ENCODE measurements at places on chromosomes 7 and 10.
A peak's percentile ranks its signal among the peaks of the same experiment; 100 is the strongest.

DNA sequence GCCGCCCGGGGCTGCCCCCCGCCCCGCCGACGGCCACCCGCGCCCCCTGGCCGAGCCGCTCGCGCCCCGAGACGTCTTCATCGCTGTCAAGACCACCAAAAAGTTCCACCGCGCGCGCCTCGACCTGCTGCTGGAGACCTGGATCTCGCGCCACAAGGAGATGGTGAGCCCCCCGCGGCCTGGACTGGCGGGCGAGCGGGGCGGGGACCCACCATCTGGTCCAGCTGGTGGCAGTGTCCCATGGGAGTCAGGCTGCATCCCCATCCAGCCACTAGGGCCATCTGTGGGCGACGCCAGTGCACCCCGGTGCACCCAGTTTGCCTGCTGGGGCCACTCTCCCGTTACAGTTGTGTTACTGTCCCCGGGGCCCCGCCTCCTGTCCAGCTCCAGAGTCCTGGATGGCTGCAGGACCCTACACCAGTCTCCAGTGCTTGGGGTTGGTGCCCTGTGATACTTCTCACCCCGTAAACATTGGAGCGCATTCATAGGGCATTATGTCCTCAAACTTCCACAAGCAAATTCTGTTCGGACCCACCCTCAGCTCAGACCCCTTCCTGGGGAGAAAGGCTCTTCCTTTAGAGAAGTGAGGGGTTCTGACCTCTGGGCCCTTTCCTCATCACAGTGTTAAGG, 672 bp downstream of the LFNG start:
- no peak for DNase-seq

GRCh38 chr7:108815815-108816214, 246.1 kb downstream of the DNAJB9 start:
- DNase-seq, result no peak

DNA sequence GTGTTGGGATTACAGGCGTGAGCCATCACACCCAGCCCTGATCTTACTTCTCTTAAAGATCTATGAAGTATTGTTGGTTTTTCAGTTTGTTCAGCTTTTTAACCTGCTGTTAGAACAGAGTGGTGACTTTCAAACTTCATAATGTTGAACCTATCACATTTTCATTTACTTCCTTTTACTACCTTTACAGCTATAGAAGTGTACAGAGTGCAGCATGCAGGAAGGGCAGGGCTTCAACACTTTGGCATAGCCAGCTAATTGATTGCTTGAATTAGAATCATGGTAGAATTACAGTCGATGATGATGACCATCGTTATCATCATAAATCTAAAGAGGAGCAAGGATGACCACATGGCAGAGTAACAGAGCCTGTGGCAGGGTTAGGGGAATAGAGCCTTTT, 55.5 kb downstream of the AOAH start:
- no peak for DNase-seq

DNA sequence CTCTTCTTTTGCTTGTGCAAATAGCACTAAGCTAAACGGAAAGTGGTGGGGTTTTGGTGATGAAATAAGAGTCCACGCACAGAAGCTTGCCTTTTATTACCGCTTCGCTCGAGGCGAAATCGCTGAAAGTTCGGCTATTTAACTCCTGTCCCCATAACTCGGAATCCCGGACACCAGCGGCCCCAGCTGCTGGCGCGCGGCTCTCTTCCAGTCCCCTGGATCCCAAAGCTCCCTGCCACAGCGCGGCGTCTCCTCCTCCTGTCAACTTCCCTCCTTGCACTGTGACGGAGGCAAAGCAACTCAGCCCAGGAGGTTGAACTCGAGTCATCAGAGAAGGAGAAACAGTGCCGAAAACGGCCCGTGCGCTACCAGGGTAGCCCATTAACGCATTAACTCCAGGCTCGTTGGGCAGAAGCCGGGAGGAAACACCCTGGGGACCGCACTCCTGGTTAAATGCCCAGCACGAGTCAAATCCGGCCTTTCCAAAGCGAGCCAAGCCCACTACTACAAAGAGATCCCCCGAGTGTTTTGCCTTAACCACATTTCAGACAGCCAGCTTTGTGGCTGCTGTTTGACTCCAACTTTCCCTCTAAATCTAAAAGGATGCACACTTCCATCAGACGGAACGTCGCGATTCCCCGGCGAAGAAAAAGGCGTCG, 1.3 kb downstream of the SEMA3D start:
- peak; percentile 29 for DNase-seq

DNA sequence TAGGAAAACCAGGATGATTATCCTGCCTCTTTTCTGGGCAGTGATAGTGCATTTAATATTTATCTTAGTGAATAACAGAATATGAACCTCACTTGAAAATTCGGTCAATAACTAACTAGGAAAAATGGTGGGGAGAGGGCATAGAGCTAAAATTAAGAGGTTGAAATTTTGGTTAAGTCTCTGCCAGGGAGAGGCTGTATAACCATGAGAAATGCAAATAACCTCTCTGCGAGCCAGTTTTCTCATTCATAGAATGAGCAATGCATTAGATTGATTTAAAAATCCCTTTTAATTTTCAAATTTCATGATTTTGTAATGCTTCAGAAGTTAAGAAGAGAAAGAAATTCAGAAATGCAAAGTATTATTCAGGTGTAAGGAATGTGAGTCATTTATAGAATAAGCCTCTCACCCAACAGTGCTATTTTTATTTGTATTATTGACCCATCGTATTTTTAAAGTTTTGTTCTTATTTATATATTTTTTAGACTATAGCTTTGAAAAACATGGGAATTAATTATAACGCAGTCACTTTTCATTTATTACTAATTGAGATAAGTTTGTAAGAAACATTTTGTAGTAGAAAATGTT, 104.7 kb downstream of the PHF14 start:
- DNase-seq, result no peak

GRCh38 chr7:2968176-2968575, 75.5 kb downstream of the CARD11 start:
- no peak for DNase-seq

GRCh38 chr7:651032-651728, 75.3 kb upstream of the DNAAF5 start:
- no peak for DNase-seq

- no peak for DNase-seq
These were observed 136.5 kb downstream of the PKD1L1 start for GRCh38 chr7:47811632-47812380.

DNA sequence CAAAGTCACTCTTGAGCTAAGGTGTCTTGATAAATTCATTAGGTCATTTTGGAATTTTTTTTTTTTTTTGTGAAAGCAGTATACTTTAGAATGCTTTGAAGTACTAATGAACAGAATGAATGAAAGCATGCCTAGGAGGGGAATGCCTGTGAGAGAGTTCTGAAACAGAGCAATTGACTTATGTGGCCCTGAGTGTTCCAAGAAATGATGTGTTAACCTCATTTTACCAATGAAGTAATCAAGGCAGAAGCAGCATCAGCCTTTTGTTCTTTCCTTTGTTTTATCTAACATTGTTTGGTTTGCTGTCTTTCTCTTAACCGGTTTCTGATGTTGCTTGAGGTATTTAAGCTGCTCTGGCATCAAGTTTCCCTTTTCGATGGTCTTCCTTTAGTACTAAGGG, 154.6 kb upstream of the HGF start:
- DNase-seq, result no peak

- no peak for DNase-seq
These were observed 67.9 kb downstream of the RNLS start for GRCh38 chr10:88515235-88515634.

DNA sequence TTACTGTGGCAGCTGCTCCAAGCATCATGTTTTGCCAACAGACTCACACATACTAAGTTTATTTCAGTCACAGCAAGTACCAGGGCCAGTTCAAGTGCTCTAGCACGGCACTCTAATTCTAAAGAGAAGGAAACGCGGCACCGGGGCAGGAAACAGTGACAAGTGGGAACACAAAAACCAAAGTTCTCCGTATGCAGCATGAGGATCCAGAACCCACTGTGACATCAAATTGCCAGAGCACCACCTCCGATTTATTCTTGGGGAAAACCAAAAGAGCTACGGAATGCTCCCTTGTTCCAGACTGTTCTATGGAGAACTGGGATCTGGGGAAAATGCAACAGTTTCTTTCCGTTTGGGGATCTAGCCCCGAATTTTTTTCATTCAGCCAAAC, 448 bp upstream of the PTER start:
- no peak for DNase-seq

DNA sequence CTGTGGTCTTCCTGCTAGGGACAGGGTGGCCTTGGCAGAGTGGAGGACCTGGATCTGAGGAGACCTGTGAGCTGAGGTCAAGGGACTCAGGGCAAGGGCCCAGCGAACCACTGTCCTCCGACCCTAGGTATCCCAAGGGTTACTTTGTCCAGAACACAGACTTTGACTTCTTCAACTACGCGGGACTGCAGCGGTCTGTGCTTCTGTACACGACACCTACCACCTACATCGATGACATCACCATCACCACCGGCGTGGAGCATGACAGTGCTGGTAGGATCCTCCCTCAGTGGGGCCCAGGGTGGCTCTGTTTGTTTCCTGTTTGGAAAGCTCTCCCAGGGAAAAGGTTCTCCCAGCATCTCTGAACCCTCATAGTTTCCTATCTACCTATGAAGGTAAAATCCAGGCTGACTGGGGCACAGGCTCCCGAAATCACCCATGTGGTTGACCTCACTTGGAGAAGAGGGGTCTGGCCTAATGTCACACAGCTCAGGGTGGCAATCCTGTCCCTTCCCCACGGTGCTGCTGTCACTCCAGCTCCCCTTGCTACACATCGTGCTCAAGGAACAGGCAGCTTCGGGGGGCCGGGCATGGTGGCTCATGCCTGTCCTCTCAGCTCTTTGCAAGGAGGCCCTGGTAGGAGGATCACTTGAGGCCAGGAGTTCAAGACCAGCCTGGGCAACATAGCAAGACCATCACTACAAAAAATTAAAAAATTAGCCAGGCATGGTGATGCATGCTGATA, 57.6 kb downstream of the ZNF727 start:
- no peak for DNase-seq

DNA sequence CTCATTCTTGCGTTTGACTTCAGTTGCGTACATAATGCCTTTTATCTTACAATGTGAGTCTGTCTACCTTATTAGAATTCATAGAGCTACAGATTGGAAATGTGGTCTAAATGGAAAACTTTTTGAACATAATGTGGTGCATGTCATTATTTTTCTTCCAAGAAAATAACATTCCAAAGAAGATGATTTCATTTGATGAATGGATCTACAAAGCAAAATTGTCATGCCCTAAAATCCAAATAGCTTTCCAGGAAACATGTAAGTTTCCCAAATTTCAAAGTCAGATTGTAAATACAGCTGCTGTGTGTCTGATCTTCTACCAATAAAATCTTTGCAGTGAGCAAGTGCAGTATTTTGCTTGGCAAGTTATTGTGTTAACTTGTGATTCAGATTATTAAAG, 101.8 kb upstream of the FZD8 start:
- no peak for DNase-seq
